ENCODE measurements at places on chromosomes 5 and 9. TPM values are rescaled to one million over a fixed set of nuclear protein-coding genes. Genes with fewer than 3 reads are reported as not detected.

DNA sequence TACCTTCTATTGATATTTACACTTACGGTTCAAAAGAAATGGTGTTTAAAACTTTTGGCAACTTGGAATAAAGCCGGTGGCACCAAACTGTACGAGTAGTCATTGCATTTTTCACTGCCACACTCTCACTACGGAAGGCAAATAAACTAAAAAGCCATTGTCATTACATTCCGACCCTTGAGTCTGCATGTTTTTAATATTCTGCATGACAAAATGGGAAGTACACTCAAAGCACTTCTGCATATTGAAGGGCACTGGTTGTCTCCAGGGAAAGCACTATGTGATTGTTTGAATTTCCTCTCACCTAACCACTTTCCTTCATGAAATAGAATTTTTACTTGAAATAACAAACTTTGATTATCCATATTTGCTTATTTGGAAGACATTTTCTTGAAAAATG is 426.3 kb downstream of the CETN3 start:
- no peaks in the 10 kb centered on the region for H3K36me3 ChIP-seq
- peaks cover 14% of the 10 kb centered on the region for H3K4me1 ChIP-seq
- no peak overlapping the region for H3K4me3 ChIP-seq
- no peak for DNase-seq

DNA sequence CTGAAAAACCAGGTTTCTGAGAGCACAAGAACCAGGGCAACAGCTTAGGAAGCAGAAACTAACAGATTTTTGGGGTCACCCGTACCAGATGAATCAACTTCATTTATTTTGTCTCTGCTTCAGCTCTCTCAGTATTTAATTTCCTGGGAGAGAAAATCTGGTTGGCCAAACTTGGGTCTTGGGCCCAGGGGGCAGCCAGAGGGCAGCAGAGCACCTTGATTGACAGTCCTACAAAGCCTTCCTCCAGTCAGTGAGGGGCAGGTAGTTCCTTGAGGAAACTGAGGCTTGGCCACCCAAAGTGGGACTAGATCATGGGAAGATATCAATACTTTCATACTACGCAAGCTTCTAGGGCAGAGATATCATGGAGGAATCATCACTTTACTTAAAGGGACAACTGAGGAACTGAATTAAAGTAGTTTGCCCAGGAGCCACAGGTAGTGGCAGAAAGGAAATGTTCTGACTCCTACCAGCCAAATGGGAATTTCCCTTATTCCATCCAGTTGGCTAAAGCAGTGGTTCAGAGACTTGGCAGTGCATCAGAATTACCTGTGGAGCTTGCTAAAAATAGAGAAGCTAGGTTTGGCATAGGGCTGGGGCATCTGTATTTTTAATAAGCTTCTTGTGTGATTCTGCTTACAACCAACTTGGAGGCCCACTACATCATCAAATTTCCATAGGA is 21.5 kb upstream of the ARHGAP26 start:
- peaks cover 14% of the 10 kb centered on the region for H3K4me1 ChIP-seq
- peak; percentile 70 for DNase-seq
- no peak overlapping the region for H3K27ac ChIP-seq
- no peaks in the 10 kb centered on the region for H3K27me3 ChIP-seq

DNA sequence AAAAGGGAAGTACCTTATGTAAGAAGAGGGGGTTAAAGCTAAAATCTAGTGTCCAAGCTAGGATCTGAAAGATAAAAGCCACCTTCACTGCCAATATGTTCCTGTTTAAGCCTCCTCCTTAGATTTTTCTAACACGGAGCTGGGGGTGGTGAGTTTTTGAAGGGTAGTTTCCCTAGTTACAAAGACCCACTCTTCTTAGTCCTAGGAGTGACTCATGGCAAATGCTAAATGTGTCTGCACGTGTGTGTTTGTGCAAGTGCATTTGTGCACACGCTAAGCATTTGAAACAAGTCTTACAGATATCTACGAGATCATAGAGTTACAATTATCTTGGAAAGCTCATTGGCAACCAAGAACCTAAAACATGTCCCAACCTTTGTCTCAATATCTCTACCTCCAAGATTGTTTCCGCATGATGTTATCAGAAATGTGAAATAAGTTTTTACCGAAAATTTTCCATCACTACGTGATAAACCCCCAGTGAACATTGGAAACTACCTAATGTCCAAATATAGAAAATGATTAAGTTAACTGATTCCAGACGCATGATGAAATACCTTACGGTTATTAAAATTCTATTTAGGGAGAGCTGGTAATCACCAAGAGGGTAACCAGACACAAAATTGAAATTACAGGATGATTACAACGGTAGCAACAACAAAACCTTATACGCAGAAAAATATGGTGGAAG is 78.0 kb upstream of the HRH2 start:
- no peak overlapping the region for H3K27ac ChIP-seq
- H3K27me3 ChIP-seq, result no peaks in the 10 kb centered on the region

SCGB3A2 gene
- total RNA-seq, result not detected

- no peaks in the 10 kb centered on the region for H3K27me3 ChIP-seq
- H3K4me1 ChIP-seq, result no peaks in the 10 kb centered on the region
- DNase-seq, result no peak
- no peak overlapping the region for H3K4me3 ChIP-seq
Observed at GRCh38 chr5:56729488-56729887, 85.9 kb upstream of the MAP3K1 start.

DNA sequence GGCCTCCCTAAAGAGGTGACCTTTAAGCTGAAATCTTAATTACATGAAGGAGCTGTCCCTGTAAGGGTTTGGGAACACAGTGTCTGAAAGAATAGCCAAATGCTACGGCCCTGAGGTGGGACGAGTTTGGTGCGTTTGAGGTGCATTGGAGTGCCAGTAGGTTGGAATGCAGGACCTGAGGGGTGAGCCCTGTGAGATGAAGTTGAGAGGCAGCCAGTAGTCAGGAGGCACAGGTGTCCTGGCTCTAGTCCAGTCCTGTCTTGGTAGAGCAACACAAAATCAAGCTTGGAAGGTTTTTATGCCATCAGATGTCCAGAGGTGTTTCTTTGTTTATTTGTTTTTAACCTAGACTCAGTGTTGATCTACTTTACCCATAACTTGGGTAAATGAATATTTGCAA is 108.5 kb downstream of the ARHGAP26 start:
- H3K27me3 ChIP-seq, result no peaks in the 10 kb centered on the region
- H3K4me1 ChIP-seq, result peaks cover 11% of the 10 kb centered on the region
- H3K27ac ChIP-seq, result no peak overlapping the region
- no peak overlapping the region for H3K4me3 ChIP-seq
- DNase-seq, result no peak

OBP2B gene
- total RNA-seq, result not detected

GRCh38 chr5:150058480-150059126 is 27.8 kb downstream of the CSF1R start:
- no peak overlapping the region for H3K27ac ChIP-seq
- H3K36me3 ChIP-seq, result peaks cover 2% of the 10 kb centered on the region
- no peak overlapping the region for H3K4me3 ChIP-seq
- peaks cover 6% of the 10 kb centered on the region for H3K4me1 ChIP-seq
- no peaks in the 10 kb centered on the region for H3K27me3 ChIP-seq

SLC34A1 gene
- not detected for total RNA-seq

DNA sequence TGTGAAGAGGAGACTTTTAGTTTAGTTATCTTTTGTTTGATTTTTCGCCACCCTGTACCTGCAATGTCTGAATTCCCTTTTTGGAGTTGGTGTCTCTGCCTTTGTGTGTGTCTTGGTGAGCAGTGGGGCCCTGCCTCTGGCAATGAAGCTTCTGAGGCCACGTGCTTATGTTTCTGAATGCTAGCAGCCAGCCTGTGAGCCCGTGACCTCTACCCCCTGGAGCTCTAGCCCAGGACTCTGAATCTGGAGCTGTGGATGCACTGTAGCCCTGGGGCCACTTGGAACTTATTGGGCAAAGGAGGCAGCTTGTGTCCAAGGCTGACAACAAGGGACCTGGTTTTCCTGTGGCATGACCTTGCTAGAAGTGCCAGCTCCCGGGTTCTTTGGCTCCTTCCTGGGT is 19.4 kb downstream of the ENTREP1 start:
- peak overlapping the region; percentile 53 for H3K27ac ChIP-seq
- H3K27me3 ChIP-seq, result no peaks in the 10 kb centered on the region
- no peak for DNase-seq
- no peaks in the 10 kb centered on the region for H3K36me3 ChIP-seq
- no peak overlapping the region for H3K4me3 ChIP-seq

GRCh38 chr5:171494452-171495121 is 75.1 kb downstream of the FGF18 start:
- H3K27me3 ChIP-seq, result no peaks in the 10 kb centered on the region
- peak overlapping the region; percentile 37 for H3K4me3 ChIP-seq
- H3K36me3 ChIP-seq, result no peaks in the 10 kb centered on the region
- H3K27ac ChIP-seq, result peak overlapping the region; percentile 78
- H3K4me1 ChIP-seq, result peaks cover 11% of the 10 kb centered on the region

DNA sequence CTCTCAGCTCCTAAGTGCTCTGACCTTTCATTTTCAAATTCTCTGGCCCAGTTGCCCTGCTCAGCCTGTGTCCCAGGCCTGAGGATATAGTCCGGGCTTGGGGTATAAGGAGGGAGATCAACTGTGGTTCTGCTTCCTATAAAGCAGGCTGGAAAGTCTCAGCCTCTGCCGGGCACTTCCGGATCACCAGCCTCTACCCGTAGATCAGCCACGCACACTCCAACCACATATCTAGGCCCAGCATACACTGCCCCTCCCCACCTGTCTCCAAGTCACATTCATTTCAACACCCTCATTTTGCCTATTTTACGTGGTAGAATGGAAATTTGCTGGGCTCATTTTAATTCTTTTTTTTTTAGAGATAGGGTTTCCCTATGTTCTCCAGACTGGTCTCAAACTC is 3.1 kb downstream of the ZER1 start:
- no peaks in the 10 kb centered on the region for H3K27me3 ChIP-seq
- no peak for DNase-seq
- H3K4me3 ChIP-seq, result no peak overlapping the region
- H3K27ac ChIP-seq, result no peak overlapping the region
- no peaks in the 10 kb centered on the region for H3K36me3 ChIP-seq

IL5 gene
- not detected for total RNA-seq

Data from psoas muscle (tissue), 8 donors.